Stimulated activated CD8-positive, alpha-beta memory T cell treated with anti-CD3 and anti-CD28 coated beads, Interleukin-4, amount 100 ng/mL, for 4 hours (primary cell): ENCODE measurements at places on chromosomes 16 and 17.

GRCh38 chr17:81712468-81713003 is 452 bp downstream of the SLC25A10 start:
- no peak for DNase-seq

DNA sequence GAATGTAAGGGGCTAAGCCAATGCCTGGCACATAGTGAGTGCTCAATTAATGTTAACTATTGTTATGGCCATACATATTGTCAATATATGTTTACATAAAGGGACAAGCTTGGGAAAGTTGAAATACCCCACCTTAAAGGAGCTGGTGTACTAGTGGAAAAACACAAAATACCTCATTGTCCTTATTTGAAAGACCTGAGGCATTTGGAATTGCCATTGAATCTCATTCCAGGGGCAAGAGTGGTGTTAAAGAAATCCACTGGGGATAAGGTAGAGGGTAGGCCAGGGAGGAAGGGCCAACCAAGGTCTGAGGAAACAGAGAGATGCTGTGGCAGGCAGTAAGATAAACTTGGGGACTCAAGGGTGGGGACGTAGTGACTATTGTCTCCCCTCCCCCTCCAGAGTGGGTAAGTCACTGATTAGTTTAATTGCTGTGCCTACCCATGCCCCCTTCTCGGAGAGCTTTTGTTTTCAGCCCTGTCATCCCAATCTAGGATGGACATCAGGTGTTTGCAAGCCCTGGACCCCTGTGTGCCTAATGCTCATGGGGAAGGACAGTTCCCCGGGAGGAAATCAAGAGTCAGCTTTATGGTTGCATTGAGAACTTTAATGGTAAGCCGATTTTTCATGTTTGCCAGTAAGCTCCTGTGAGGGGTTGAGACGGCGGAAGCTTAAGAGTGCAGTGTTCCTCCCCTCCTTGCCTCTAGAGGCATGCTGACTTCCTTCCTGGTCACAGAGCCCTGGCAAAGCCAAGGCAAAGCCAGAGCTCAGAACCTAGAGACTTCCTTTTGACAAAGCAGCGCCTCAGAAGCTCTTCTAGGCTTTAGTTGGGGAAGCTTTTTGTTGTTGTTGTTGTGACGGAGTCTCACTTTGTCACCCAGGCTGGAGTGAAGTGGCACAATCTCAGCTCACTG is 2.5 kb upstream of the HEATR9 start:
- DNase-seq, result no peak

- DNase-seq, result no peak
Measured at GRCh38 chr16:16009401-16009800, 60.0 kb downstream of the ABCC1 start.

- DNase-seq, result peak; percentile 51
Measured at GRCh38 chr16:4358831-4359561, 7.9 kb upstream of the PAM16 start.

DNA sequence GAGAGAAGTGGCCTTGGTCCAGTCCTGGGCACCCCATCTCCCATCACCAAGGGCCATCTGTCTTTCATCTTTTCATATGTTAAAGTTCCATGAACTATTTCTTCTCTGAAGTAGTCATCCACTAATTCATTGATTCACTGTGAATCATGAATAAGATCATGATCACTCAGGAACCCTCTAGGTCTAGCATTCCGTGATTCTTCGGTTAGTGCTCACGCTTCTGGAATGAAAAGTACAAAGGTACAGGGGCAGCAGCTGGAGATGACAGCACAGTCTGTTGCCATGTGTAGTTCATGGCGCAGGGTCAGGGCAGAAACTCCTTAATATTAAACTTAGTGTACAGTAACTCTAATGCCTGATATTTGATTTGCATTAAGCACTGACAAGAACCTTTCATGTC is 127.1 kb downstream of the CDH13 start:
- DNase-seq, result no peak

DNA sequence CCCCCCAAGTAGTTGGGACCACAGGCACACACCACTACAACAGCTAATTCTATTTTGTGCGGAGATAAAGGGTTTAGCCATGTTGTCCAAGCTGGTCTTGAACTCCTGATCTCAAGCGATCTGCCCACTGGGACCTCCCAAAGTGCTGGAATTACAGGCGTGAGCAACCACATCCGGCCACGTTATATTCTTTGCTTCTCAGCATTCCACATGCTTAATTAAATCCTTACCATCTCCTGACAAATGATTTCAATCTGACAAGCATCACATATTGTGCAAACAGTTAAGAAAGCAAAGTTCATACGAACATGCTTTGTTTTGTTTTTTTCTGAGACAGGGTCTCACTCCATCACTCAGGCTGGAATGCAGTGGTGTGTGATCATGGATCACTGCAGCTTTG is 18.2 kb downstream of the HIGD1B start:
- no peak for DNase-seq

GRCh38 chr16:76576526-76576925 is 299.3 kb downstream of the CNTNAP4 start:
- DNase-seq, result no peak

GRCh38 chr17:48624544-48625494 is 1.3 kb downstream of the HOXB9 start:
- no peak for DNase-seq

- DNase-seq, result no peak
Measured at GRCh38 chr16:70665113-70665694, 18.8 kb downstream of the IL34 start.

- no peak for DNase-seq
Measured at GRCh38 chr16:62665269-62665668, 629.0 kb upstream of the CDH8 start.

DNA sequence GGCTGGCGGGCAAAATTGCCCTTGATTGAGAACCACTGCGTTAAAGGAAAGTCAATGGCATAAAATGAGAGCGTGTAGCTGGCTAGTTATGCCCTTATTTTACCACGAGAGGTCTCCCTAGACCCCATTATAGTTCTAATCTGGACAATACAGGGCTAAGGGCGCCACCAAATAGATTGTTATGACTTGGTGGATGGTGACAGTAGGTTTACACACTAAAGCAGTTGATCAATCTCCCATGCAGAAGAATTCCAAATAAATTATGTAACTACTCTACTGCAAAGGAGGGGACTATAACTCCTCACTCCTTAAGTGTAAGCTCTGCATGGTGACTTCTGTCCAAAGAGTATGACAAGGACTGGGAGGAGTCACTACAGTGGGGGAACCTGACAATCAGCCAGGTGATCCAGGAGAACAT is 20.4 kb upstream of the YPEL2 start:
- DNase-seq, result no peak

DNA sequence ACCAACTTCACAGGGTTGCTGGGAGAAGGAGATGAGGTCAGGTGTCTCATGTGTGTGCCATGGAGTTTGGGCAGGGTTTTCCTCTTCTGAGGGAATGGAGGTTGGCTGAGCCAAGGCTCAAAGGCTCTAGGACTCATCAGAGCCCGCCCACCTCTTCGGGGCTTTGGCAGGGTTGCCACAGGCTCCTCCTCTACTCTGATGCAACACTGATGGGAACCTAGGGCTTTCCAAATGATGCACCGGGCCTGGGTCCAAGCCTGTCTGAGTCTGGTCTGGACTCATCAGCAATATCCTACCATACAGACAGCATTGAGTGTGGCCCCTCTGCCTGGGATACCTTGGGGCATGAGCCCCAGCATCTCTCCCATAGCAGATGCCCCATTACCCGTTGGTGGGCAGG is 59.5 kb upstream of the LHX1 start:
- no peak for DNase-seq

GRCh38 chr16:11322823-11323222 is 22.4 kb upstream of the RMI2 start:
- DNase-seq, result no peak

DNA sequence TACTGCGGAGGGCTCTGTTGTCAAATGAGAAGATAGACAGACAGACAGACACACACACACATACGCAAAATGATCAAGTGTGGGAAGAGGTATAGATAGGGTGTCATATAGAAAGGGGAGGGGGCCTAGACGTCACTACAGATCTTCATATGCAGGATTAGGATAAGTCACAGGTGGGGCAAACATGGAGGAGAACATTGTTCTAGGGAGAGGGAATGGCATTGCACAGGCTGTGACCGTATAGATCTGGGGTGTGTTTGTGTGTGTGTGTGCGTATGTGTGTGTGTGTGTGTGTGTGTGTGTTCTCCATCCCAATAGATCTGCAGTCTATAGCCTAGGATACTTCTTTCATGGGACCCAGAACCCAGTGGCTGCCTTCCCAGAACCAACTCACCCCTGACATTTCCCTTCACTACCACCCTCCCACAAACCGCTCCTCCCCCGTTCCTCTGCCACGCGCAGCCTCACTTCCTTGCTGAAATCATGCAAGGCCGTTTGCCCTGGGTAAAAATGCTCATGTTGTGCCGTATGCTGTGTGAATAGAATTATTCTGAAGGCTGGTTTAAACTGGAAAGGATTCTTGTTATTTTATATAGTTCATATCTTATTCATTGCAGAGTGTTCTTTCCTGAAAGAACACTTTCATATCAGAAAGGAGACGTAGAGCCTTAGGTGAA is 50.5 kb upstream of the CCL1 start:
- no peak for DNase-seq

DNA sequence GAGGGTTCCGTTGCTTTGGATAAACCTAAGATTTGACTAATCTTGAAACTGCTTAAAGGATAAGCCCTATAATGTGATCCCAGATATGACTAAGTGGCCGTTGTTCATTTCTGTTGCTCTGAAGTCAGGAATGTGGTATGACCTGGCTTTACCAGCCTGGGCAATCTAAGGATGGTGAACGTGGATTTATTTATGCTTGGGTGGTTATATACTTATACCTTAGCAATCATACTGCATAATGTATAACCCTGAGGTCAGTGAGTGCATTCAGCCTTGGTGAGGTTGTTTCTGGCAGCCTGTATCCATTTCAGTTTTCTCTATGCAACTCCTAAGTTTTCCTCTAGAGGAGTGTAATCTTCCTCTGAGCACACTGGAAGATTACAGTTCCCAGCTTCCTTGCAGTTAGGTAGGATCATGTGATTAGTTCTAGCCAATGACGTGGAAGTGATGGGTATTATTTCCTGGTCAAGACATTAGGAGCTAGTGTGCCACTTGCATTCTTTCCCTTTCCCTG is 41.9 kb downstream of the FTO start:
- no peak for DNase-seq

DNA sequence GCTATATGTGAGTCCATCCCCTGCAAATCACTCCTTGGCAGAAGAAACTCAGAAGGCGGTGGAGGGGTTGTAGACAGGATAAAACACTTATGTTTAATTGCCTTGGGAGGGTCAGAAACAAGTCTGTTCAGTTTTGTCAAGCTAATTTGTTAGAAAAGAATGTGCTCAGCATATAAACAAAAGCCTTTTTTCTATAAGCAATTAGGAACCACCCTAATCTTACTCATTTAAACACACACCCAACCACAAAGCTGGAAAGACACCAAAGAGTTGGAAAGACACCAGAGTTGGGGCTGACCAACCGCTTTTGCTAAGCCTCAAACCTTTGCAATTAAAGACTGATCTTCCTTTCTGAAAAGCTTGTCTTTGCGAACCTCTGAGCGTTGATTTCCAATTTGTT is 439.2 kb upstream of the ERCC4 start:
- no peak for DNase-seq

DNA sequence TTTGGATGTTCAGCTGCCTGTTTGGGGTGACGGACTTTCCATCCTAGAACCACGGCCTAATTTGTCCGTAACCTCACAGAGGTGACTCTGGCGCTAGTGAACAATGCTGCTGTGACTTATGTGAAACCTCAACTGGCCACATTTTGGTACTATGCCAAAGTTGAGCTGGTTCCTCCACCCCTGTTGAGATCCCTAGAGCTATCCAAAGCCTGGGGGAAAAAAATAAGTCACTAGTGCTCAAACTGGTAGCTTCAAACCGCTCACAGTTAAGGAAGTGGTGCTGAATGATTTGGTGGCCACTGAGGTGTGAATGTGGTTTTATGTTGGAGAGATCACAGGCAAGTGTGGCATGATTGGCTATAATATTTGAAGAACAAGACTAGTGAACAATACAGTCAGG is 11.3 kb upstream of the TUBG2 start:
- DNase-seq, result no peak

DNA sequence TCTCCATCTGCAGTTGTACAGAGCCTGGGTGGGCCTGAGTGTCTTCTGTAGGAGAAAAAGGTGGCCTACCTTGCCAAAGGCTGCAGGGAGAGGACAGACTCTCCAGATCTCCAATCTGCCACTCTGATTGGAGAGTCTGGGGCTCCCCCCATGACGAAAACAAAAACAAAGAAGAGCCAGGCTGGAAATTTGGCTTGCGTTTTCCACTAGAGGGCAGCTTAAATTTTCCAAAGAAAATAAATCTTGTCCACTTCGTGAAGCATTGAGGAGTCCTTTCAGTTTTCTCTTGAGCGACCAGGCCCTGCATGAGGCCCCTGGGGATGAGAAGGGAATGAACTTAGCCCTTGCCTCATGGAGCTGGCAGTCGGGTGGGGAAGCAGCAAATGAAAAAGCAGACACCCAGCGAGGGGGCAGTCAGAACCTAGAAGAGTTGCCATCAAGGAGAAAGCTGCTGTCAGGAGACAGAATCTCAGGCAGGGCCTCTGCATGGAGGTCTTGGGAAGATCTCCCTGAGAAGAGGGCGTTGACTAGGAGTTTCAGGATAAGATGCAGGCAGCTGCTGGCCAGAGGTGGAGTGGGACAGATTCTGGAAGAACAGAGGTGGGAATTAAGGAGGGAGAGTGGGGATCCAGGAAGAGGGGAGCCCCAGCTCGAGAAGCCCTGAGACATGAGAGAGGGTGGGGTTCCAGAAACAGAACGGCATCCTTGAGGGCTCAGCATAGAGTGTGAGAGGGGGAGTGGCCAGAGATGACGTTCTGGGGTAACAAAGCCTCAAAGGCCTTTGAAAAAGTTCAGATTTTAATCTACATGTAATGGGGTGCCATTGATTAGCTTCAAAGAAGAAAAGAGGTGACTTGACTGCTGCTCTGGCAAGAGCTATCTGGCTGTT is 8.4 kb upstream of the SHCBP1 start:
- DNase-seq, result no peak

GRCh38 chr17:15265131-15265530 is at the start of gene PMP22:
Gene PMP22, minus strand, starts transcription at chr17:15265326. Its CDS starts 4,599 bp downstream, at chr17:15260727.
- no peak for DNase-seq

- no peak for DNase-seq
Measured at GRCh38 chr16:72898216-72898825, 149.6 kb downstream of the ZFHX3 start.

- DNase-seq, result no peak
Measured at GRCh38 chr17:40264458-40265185, 23.1 kb upstream of the CDC6 start.
